ENCODE measurements at places on chromosomes 11 and 22.
A peak's percentile ranks its signal among the peaks of the same experiment; 100 is the strongest.

- no peak for DNase-seq
These were observed 773 bp downstream of the HRAS start for GRCh38 chr11:534396-535209.

GRCh38 chr22:46287873-46288751, 8.6 kb upstream of the GTSE1 start:
- no peak for DNase-seq

DNA sequence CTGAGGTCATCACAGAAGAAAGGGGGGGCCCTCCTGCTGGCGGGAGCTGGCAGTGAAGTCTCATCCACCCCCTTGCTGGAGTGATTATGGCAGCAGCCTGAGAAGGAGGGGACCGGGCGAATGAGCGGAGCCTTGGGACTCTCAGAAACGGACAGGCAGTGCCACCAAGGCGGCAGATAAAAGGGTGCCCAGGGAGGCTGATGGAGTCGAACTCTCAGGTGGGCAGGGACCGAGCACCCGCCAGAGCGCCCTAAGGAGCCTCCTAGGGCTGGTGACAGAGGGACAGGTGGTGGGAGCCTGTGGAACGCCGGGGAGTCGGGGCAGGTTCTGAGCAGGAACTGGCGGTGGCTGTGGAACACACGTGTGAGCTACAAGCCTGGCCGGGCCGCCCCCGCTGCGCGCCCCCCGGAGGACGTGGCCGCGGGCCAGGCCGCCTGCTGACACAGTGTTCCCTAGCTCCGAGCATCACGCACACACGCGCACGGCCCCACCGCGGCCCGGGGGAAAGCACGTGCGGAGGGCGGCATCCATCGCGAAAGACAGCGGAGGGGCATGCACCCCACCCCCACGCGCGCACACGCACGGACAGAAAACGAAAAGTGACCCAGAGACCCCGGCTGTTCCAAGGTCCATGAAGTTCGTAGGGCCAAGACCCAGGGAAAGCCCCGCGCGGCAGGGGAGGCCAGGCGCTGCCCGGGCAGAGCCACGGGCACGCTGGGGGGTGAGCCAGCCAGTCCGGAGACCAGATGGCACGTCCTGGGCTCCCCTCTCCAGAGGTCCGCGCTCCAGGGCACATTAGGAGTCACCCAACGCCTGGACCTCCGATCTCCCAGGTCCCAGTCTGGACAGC, 1.0 kb downstream of the VWCE start:
- peak; percentile 72 for DNase-seq

- no peak for DNase-seq
These were observed 20.8 kb downstream of the RELT start for GRCh38 chr11:73396985-73397384.

DNA sequence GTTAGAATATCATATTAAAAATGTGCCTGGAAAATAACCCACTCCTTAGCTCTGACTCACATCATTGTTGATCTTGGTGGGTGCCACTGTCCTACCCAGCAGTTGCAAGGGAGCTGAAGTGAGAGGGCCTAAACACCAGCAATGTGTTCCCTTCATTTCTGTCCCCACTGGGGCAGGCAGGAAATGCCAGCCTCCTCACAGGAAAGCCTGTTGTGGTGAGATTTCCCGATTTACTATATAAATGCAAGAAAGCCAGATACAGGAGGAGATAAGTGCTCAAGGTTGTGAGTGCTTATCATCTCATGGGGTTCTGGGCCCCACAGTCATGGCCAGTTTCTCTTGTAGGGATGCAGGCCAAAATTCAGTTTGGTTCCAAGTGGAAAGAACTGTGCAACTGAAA, 15.8 kb upstream of the FLI1 start:
- DNase-seq: no peak

DNA sequence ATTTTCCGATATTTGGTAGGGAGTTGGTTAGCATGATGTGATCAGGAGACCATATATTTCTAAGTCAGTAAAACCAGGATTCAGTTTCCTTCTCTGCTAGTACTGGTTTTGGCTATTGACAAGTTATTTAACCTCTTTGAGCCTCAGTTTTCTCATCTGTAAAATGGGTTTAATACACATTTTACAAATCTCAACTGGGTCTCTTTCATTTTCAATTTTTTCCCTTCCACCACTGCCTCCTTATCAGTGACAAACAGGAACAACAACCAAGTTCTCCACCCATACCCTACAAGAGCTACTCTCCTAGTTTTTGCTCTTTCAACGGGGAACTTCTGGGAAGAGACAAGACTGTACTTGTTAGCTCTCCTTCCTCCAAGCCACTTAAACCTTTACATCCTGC, 6.2 kb upstream of the APLP2 start:
- DNase-seq: no peak

DNA sequence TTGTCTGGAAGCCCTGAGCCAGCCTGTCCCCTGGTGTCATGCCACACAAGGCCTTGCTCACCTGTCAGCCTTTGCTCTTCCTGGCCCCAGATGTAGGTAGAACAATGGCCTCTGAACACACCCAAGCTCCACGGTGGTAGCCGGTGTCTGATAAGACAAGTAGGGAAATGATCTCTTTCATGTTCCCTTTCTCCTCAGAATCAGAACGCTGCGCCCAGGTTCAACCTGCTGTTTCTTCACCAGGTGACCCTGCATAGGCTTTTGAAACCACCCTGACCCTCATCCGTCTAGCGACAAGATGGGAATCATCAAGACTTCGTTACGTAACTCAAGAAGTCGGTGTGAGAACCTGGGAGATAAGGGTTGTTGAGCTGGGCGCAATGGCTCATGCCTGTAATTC, 28.7 kb upstream of the YWHAH start:
- DNase-seq: no peak

DNA sequence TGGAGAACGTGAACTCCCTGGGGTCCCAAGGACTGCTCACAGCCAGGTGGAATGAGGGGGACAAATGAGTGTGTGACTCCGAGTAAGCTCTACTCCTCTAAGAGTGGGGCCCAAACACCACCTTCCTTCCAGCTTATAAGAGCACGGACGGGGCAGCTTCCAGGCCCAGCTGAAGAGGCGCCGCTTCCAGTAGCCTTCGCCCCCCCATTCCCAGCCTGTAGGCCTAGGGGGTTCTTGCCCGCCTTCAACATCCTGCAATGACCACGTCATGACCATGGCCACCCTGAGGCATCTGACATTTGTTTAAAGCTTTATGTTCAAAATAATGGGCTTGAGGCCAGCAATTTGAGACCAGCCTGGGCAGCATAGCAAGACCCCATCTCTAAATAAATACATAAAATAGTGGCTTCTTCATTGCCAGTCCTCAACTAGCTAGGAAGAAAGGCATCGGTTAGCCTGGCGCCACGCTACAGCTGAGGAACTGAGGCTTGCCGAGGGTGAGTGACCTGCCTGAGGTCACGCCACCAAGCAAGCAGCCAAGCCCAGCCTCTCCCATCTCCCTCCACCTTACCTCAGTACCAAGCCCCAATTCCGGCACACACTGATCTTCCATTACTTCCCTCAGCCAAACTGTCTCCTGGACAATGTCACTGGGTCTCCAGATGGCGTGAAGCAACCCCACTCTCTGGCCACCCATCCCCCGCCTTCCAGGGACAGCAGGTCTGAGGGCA, 7.8 kb upstream of the TNFRSF13C start:
- DNase-seq: no peak

DNA sequence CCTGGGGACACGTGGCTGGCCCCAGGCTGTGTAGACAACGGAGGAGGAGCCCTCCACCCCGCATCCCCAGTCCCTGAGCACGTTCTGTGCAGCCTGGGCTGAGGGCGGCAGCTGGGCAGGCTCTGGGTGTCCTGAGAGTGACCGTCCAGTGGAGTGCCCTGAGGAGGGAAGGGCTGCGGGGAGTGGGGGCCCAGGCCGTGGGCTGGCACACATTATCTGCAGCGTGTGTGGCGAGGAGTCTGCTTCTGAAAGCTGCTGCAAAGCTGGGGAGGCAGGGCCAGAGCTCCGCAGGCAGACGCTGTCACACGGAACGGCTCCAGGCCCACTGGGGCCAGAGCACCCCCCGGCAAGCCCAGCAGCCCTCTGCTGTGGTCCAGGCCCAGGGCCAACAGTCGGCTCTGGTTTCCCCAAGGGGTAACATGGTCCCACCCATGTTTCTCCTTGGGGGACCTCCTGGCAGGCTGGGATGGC, 835 bp upstream of the ANO9 start:
- DNase-seq: no peak

- no peak for DNase-seq
These were observed 8.4 kb upstream of the FTH1 start for GRCh38 chr11:61975638-61976419.

- DNase-seq: no peak
These were observed 7.4 kb downstream of the CSNK1E start for GRCh38 chr22:38309614-38310517.

DNA sequence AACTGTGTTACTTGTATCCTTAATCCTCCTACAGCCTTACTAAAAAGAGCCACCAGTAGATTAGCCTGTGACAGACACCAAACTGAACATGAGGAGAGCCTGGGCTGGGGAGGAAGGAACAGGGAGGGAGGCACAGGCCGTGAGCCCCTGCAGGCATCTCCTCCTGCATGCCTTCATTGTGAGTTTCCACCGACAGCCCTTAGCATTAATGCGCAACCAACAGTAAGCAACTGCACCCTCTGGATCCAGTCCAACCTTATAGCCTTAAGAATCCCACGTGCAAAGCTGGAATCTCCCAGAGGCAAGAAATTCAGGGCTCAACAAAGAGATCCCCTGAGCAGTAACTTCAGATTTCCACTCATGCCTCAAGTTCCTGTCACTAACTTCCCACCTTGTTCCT, 84.6 kb downstream of the ETS1 start:
- DNase-seq: no peak

DNA sequence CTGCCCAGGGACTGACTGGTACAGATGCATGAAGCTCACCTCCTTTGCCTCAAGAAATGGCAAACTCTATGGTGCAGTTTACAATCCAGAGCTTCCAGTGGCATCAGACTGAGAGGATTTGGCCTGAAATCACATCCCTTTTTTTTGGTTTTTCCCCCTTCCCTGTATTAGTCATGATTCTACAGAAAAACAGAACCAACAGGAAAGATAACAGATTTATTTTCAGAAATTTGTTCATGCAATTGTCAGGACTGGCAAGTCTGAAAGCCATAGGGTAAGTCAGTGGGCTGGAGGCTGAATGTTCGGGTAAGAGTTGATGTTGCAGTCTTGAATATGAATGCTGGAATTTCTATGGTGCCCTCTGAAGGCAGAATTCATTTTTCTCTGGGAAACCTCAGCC, 12.0 kb upstream of the ZDHHC13 start:
- no peak for DNase-seq

DNA sequence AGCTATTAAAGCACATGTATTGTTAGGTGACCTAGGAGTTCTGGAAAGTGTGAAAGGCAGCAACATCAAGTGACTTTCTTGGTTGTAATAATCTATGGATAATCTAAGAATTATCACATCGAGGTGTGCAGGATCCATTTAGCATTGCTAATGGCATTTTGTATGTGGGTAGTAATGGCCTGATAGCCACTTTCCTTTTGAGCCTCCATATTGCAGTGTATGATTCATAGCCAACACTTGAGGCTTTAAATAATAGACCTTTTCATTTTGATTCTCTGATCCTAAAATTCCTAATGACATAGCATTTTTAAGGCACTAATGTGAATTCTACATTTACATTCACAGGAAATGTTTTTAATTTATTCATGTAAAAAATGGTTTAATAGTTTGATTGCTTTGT, 759.4 kb downstream of the NELL1 start:
- no peak for DNase-seq

DNA sequence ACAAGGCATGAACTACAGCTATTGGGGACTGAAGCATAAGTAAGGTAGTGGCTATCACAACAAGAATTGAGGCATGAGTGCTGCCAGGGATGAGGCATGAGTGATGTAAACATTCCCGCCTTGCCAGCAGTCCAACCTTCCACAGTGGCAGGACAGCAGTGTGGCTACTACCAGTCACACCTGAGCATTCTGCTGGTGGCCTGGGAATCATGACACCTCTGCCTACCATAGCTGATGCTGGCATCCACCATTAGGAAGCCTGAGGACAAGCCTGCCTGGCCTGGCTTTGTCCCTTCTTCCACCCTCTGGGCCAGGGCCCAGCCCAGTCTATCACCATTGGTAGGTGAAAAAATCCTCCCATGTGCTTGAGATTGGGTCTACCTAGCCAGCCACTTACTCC, 712.8 kb upstream of the CCDC90B start:
- DNase-seq: no peak

DNA sequence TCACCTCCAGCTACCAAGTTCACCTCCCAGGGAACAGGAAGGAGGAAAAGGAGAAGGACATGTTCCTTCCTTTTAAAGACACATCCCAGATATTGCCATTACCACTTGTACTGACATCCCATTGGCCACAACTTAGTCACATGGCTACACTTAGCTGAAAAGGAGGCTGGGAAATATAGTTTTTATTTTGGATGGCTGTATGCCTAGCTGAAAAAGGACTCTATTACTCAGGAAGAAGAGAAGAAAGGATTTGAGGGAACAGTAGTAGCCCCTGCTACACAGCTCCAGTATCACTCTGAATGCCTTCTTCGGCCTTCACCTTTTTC, 2.1 kb upstream of the APOA5 start:
- no peak for DNase-seq

DNA sequence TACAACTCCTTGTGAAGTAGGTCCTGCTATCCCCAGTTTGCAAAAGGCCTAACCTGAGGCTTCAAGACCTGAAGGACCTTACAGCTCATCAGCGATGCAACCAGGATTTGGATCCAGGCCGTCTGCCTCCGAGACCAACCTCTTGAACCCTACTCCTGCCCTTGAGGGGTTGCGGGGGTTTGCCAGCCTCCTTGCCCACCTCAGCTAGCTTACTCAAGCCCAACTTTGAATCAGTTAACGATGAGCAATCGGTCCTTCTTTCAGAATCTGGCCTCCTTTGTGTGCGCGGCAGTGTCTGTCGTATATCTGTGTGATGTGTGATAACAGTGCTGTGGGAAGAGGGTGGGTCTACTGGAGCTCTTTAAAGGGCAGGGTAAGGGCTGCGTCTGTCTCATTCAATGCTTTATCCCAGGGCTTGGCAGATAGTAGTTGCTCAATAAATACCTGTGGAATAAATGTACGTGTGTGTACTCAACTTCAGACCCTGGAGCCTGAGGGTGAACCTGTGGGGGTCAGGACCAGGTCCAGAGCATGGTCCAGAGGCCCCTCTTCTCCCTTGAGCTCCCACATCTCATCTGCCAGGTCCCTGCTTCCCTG, 3.2 kb downstream of the CHRM1 start:
- DNase-seq: no peak

GRCh38 chr11:47442514-47442913, 6.4 kb downstream of the RAPSN start:
- no peak for DNase-seq

DNA sequence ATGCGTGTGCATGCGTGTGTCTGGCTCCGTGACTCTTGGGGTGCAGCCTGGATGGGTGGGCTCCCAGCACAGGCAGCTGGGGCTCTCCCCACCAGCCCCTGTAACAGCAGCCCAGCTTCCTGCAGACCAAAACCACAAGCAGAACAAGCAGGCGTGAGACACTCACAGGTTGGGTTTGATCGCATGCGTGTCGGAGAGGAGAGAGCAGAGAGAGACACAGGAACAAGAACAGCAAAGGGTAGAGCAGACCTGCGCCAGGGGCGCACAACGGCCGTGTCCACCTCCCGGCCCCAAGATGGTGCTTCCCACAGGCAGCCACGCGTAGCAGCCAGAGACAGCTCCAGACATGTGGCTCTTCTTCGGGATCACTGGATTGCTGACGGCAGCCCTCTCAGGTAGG, at the start of gene CD6:
TSS of gene CD6 (plus strand) at position 161 of the 400 bp plus-strand sequence. CDS start at position 347, 186 bp downstream.
- no peak for DNase-seq

- DNase-seq: peak; percentile 7
These were observed 43.5 kb downstream of the GGTLC2 start for GRCh38 chr22:22687638-22688500.

GRCh38 chr22:41782316-41782715, 18.2 kb upstream of the CCDC134 start:
- DNase-seq: no peak

- no peak for DNase-seq
These were observed 132.7 kb downstream of the DBX1 start for GRCh38 chr11:20027556-20028013.
